MV-4-11 (cell line): ENCODE measurements at places on chromosomes 12 and 14.

DNA sequence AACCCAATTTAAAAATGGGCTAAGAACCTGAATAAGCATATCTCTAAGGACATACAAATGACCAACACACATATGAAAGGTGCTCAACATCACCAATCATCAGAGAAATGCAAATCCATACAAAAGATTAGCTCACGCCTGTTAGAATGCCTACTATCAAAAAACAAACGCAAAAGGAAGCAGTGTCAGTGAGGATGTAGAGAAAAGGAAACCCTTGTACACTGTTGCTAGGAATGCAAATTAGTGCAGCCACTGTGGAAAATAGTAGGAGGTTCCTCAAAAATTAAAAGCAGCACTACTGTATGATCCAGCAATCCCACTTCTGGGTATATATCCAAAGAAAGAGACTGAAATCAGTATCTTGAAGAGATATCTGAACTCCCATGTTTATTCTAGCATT is 133.0 kb downstream of the CPNE8 start:
- no peak for DNase-seq

GRCh38 chr12:14879222-14879933 is 6.3 kb downstream of the MGP start:
- DNase-seq, result no peak

- no peak for DNase-seq
Measured at GRCh38 chr12:72272731-72273498, 745 bp downstream of the TRHDE start.

DNA sequence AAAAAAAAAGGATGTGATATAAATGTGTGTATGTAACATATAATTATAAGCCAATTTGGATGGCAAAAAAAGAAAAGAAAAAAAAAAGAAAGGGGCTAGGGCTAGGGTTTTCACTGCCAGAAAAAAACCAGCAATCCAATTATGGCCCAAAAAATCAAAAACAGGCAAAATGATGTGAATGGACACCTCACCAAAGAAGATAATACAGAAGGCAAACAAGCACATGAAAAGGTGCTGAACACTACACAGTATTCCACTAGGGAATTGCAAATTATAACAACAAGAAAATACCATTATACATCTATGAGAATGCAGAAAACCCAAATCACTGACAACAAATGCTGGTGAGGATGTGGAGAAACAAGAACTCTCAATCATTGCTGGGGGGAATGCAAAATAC is 12.1 kb upstream of the MIPOL1 start:
- DNase-seq, result no peak

DNA sequence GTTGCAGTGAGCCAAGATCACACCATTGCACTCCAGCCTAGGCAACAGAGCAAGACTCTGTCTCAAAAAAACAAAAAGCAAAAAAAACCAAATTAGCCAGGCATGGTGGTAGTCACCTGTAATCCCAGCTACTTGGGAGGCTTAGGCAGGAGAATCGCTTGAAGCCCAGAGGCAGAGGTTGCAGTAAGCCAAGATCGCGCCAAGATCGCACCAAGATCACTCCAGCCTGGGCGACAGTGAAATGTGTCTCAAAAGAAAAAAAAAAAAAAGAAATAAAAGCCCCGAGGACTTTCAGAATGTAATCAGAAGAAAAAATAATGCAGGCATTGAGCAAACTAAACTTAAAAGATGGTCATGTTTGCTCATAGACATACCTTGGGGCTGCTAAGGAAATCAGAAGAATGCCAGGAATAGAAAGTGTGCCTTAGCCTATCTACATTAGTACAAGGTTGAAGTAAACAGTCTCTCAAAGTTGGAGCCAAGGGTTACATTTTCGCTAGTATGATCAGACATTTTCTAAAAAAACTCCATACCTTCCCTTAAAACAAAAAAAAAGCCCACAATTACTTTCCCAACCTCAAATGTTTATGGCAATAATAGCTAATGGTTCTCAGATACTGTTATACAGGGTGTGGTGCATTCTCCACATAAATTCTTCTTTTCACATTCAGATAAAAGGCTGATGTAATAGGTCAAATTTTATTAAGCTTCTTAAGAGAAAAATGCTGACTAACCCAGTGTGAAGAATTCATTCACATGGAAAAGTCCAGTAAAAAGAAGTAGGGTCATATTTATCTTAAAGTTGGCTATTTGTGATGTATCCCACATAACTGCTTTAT is 15.8 kb downstream of the DTD2 start:
- no peak for DNase-seq

DNA sequence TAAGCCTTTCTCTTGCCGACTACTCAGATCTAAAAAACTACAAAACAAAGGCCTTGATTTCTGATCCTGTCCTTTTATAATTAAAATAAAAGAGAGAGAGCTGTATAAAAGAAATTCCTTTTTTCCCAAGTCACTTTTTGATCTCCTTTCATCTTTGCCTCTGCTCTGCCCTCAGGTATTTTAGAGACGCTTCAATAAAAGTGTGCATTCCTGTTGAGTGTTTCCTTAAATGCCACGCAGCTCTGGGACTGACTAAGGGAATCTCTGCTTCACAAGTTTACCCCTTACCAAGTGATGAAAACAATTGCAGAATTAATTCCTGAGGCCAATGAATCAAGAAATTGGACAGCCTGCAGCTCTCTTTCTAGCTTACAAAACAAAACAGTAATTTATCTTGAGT is 1109.8 kb downstream of the TMTC2 start:
- no peak for DNase-seq

GRCh38 chr12:50506753-50507473 is 2.1 kb downstream of the DIP2B start:
- no peak for DNase-seq
